Stimulated activated CD8-positive, alpha-beta memory T cell treated with anti-CD3 and anti-CD28 coated beads, Interleukin-4, amount 100 ng/mL, for 1 hour (primary cell): ENCODE measurements at places on chromosomes 5 and 9.

DNA sequence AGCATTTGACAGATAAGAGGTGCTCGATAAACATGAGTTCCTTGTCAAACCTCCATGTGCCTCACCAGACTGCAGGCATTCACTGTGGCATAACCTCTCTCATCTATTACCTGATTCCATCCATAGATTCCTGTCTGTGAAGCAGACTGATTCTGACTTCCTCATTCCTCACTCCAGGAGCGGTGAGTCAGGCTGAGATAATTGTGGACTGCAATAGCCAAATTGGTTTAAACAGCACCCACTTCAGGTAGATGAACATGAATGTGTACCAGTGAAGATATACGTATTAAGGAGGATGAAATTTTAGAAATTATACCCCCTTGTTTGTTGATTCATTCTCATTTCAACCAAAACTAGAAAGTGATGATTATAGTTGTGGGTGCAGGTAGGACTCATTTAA lies 391.2 kb downstream of the HINT1 start:
- DNase-seq: no peak

GRCh38 chr9:117153021-117153420 lies 261.8 kb downstream of the ASTN2 start:
- DNase-seq: no peak

- DNase-seq: no peak
Measured at GRCh38 chr5:116757326-116757725, 182.7 kb upstream of the SEMA6A start.

GRCh38 chr9:90965226-90966030 lies 163.8 kb downstream of the SYK start:
- DNase-seq: no peak

DNA sequence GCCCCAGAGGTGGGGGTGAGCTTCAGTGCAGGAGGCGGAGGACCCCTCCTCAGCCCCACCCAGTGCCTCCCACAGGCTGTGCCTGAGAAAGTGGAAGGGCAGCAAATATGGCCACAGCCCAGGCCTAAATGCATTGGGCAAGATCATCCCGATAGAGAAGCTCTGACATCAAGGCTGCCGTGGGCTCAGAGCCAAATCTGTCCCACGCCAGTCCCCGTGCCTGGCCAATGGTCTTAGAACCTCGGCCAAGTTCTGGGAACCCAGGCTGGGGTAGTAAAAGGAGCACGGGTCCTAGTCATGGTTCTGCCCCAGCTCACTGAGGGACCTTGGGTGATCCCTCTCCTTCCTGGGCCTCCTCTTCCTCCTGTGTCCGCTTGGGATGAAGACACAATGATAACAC lies 27.7 kb upstream of the TNIP1 start:
- no peak for DNase-seq

DNA sequence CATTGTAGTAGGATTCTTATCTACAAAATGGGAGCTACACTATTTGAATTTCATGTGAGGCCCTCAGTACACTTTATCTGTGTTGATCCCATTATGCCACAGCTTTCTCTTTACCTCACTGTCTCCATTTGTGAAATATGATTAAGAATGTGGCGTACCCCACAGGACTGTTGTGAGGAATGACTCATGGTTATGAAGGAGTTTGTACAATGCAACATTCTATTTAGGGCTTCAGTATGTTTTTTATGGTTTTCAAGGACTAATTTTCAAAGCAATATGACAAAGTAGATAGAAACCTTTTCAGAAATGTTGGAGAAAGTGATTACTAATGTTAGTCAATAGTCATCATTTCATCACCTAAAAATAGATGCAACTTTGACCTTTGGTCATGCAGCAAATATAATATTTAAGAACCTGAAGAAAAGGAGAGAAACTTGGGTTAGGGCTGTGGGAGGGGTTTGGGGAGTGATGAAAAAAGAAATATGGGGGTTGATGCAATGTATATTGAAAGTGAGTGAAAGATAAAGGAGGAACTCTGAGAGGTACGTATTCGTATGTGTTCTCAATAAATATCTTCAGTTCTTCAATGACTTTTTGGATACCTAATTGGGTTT lies 53.7 kb upstream of the PIP5K1B start:
- DNase-seq: no peak

DNA sequence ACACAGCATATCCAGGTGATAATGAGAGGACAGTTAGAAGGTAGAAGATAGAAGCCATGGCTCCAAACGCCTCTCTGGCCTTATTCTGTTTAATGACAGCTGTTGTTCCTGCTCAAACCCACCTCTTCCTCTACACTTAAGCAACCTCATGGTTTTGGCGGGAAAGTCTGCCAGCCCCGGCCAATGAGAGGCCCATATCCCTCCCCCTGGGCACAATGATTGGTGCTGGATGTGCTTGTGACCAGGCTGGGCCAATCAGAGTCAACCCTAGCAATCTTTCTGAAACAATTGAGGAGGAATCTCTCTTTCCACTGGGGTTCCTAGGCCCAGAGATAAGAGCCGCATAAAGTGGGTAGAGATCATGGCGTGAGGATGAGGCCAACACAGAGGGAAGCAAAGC lies 4.8 kb upstream of the GFI1B start:
- DNase-seq: no peak

DNA sequence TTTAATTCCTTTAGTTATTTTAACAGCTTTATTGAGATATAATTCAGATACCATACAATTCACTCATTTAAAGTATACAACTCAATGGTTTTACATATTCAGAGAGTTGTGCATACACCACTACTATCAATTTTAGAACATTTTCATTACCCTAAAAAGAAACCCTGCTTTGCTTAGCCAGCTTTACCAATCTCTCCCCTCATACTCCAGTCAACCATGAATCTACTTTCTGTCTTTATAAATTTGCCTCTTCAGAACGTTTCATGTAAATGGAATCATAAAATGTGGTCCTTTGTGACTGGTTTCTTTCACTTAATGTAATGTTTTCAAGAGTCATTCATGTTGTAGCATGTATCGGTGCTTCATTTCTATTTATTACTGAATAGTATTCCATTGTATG lies 24.9 kb downstream of the NIM1K start:
- DNase-seq: no peak

- no peak for DNase-seq
Measured at GRCh38 chr5:82106756-82107155, 134.9 kb downstream of the ATG10 start.

- no peak for DNase-seq
Measured at GRCh38 chr5:113446358-113446927, 11.7 kb upstream of the TSSK1B start.

- no peak for DNase-seq
Measured at GRCh38 chr5:93574491-93575305, 6.3 kb downstream of the NR2F1-AS1 start.

DNA sequence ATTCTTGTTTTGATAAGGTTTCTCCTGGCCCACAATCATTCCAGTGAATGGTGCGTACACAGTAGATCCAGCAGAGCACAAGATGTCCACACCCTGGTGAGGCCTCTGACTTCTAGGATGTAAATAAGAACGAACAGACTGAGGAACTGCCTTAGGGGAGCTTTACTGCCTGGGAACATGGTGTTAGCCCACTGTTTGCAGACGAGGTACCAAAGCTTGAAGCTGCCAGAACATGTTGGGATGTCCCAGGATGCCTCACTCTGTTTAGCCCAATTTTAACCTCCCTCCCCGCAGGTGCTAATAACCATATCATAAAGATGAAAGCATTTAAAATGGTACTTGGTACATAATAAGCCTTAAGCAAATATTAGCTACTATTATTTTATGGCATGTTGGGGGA lies 3.5 kb downstream of the LECT2 start:
- DNase-seq: no peak

DNA sequence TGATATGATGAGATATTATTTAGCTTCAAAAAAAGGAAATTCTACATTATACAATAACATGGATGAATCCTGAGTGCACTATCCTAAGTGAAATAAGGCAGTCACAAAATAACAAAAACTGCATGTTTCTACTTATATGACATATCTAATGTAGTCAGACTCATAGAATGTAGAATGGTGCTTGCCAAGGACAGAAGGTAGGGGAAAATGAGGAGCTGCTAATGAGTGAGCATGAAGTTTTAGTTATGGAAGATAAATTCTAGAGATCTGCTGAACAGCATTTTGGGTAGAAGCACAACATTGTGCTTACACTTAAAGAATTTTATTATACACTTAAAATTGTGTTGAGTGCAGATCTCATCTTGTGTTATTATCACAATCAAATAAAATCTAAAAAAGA lies 812.4 kb downstream of the KCTD16 start:
- no peak for DNase-seq

DNA sequence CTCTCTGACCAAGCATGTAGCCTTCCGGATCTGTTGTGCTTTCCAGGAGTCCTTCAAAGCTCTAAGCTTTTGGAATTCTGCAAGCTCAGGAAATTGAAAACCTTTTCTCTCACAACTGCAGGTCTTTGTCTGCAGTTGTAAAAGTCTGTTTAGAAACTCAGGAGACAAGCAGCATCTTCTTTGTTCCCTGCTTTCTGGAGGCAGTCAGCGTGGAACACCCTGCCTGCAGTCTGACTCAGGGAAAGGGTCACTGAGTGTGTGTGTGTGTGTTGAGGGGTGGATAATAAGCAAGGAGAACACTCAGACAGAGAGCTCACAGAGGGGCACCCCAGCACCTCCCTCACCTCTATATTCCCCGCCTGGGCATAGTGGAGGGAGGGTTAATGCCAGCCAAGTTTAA lies 29.1 kb downstream of the KCNIP1 start:
- DNase-seq: no peak

DNA sequence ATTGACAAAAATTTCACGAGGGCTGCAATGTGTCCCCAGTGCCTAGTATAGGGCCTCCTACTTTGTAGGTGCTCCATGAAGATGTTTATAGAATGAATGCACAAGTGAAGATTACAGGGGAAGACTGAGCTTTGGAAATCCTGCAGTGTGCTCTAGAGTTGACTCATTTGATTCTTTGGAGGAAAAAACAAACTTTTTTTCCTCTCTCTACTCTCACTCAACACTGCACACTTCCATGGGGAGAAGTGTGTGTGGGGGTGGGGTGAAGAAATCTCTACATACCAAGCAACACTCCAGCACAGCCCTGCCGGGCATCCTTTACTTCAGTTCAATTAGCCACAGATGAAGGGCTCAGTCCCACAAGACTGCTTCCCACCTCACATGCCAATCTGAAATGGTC lies 49.4 kb upstream of the KLF9 start:
- DNase-seq: no peak

DNA sequence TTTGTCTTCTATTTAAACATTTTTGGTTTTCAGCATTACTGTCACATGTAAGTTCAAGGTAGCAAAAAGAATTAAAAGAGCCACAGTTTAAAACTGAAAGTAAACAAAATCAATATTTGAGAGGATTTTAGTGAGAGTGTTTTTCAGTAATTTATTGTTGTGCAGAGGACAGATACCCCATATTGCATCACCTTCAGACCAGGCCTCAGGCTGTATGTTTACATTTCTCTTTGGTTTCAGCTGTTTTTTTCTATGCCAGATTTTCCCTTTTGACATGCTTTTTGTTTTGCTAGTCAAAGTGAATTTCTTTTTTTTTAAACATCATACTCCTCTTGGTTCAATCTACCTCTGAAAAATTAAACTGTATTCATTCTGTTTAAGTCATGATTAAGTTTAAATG lies 47.2 kb downstream of the MAST4 start:
- no peak for DNase-seq

DNA sequence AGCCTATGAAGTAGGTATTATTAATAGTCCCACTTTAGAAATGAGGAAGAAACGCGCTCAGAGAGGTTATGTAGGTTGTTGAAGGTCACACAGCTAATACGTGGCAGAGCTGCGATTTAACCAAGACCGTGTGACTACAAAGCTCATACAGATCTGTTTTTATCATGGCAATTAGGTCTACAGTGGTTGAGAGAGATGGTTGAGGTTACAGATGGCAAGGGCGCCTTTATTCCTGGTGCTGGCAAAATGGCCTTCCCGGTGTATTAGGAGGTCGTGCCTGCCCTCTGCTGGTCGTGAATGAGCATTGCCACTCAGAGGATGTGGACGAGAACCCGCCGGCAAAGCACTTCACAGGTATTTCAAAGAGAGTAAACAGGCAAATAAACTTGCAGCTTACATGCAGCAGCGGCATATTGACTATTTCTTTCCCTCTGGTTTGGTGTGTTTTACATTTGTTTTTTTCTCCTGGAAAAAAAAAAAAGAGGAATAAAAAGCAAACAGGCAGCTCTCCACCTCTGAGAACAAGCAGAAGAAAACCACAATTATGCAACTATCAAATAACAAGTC lies 65.3 kb upstream of the EGFLAM start:
- no peak for DNase-seq

DNA sequence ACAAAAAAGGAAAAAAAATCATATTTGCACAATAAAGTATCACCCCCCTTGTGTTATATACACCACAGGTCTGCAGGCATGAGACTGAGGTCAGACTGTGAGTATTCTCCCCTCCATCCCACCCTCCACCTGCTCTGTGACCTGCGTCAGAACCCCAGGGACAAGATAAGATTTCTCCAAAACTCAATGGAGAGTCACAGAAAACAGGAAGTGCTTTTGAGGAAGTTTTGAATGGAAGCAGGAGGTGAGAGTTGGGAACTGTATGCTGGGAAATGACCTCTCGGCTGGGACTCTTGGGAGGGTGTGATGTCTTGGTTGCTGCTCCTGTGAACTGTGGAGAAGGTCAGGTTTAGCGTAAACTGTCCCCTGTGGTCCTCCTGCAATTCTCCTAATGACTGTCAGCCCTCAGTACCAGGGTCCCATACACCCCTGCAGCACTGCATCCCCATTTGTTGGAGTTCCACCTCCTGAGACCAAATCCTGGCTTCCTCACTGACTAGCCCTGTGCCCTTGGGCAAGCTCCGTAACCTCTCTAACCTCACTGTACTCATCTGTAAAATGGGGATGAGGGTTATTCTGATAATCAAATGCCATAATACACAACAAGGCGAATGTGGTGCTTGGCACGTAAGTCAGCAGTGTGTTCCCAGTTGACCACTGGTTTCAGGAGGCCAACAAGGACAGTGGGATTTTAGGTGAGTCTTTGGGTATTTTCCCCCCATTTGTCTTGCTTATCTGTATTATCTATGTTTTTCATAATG lies 6.9 kb upstream of the CTSL start:
- no peak for DNase-seq

GRCh38 chr5:96150007-96150406 lies 188.4 kb upstream of the ELL2 start:
- no peak for DNase-seq

DNA sequence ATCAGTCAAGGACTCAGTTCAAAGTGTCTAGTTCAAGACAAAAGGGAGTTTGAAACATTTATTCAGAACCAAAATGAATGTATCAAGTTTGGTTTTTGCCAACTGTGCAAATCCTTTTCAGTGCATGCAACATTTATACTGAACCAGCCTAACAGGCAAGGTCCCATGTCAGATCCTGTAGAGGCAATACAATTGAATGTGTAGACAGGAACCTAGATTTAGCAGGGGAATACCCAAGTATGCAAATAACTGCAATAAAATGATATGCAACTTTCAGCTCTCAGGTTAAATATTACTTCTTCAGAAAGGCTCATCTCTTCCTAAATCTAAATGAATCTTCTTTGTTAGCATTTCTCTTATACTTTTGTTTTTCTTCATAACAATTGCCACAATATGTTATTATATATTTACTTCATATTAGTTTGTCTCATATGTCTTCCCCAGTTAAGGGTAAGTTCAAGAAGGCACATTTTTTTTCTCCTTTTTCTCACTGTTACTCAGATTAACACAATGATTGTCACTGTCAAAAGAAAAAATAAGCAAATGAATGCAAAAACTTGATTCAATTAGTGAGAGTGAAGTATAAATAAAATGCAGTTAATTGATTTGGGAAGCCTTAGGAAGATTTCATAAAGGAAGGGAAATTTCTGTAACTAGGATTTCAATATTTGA lies 163.9 kb upstream of the RASA1 start:
- no peak for DNase-seq
